Activated effector memory CD4-positive, alpha-beta T cell treated with Interleukin-2 at 50 U/mL for 16 hours (primary cell): ENCODE measurements at places on chromosomes 7 and 10.

DNA sequence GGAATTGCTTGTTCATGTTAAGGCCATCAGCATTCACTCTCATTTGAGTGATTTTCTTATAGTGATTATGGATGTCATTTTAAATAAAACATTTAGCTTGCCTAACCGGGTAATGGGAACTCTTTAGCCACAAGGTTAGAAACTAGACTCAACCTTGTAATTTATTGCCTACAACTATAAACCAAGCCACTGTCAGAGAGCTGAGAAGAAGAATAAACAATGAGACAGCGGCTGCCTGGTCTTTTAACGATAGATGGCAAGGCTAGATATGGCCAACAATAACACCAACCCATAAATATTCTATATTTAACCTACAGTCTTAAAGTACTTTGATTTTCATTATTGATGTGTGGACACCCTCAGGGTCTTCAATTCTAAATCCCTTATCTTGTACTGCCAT, 27.8 kb upstream of the INHBA start:
- no peak for DNase-seq

GRCh38 chr7:46720761-46721160, 799.7 kb upstream of the IGFBP3 start:
- no peak for DNase-seq

GRCh38 chr10:102761981-102762380, 18.2 kb downstream of the WBP1L start:
- no peak for DNase-seq

GRCh38 chr10:75295868-75296441, 60.2 kb upstream of the COMTD1 start:
- no peak for DNase-seq

GRCh38 chr7:101705331-101705730, 76.2 kb upstream of the MYL10 start:
- no peak for DNase-seq

- no peak for DNase-seq
Measured at GRCh38 chr10:36021096-36021495, 379.0 kb upstream of the FZD8 start.

GRCh38 chr7:135257-135653, 57.1 kb upstream of the FAM20C start:
- no peak for DNase-seq

GRCh38 chr7:138097064-138097741, 20.9 kb downstream of the AKR1D1 start:
- no peak for DNase-seq

DNA sequence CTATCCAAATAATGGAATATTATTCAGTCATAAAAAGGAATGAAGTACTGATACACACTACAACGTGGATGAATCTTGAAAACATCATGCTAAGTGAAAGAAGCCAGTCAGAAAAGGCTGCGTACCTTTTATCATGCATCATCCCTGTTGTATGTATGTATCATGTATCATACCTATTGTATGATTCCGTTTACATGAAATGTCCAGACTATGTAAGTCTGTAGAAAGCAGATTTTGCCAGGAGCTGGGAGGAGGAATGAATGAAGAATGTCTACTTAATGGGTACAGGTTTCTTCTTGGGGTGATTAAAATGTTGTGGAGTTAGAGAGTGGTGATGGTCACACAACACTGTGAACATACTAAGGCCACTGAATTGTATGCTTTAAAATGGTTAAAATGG, 135.9 kb upstream of the KLF14 start:
- no peak for DNase-seq

GRCh38 chr7:132243463-132243862, 332.8 kb downstream of the PLXNA4 start:
- DNase-seq: no peak

- no peak for DNase-seq
Measured at GRCh38 chr10:29692121-29692539, 57.4 kb upstream of the SVIL start.

- no peak for DNase-seq
Measured at GRCh38 chr7:149248777-149249176, 9.3 kb downstream of the ZNF212 start.

- peak; percentile 40 for DNase-seq
Measured at GRCh38 chr7:74656441-74656836, 1.1 kb upstream of the GTF2I start.

GRCh38 chr10:63133821-63134557, 861 bp downstream of the NRBF2 start:
- DNase-seq: no peak

GRCh38 chr7:155276800-155277375, 20.8 kb upstream of the INSIG1 start:
- no peak for DNase-seq

DNA sequence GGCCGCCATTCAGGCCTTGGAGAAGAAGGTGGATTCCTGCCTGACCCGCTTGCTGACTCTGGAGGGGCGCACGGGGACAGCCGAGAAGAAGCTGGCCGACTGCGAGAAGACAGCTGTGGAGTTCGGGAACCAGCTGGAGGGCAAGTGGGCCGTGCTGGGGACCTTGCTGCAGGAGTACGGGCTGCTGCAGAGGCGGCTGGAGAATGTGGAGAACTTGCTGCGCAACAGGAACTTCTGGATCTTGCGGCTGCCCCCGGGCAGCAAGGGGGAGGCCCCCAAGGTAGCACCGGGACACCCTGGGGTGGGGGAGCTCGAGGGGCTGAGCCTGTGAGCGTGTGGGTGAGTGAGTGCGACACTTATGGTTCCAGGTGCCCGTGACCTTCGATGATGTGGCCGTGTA, 4.5 kb downstream of the ZNF783 start:
- no peak for DNase-seq

- DNase-seq: no peak
Measured at GRCh38 chr10:128808921-128809440, 658.1 kb upstream of the MGMT start.

- no peak for DNase-seq
Measured at GRCh38 chr7:83850125-83850524, 201.2 kb upstream of the SEMA3E start.

DNA sequence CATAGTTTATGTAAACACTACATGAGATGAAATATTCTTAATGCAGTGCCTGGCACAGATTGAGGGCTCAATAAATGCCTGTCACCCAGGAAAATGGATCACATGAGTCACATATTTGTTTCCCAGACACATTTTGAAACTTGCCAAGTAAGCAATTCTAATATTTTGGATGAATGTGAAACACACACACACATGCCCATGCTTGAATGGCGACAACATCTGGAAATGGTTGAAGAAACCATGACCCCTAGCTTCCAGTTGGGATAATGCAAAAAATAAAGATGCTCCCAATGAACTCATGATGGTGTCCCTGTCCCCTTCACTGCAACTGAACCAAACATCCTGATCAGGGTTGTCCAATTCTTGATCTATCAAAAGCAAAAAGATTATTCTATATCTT, 797.3 kb downstream of the XPNPEP1 start:
- DNase-seq: no peak

DNA sequence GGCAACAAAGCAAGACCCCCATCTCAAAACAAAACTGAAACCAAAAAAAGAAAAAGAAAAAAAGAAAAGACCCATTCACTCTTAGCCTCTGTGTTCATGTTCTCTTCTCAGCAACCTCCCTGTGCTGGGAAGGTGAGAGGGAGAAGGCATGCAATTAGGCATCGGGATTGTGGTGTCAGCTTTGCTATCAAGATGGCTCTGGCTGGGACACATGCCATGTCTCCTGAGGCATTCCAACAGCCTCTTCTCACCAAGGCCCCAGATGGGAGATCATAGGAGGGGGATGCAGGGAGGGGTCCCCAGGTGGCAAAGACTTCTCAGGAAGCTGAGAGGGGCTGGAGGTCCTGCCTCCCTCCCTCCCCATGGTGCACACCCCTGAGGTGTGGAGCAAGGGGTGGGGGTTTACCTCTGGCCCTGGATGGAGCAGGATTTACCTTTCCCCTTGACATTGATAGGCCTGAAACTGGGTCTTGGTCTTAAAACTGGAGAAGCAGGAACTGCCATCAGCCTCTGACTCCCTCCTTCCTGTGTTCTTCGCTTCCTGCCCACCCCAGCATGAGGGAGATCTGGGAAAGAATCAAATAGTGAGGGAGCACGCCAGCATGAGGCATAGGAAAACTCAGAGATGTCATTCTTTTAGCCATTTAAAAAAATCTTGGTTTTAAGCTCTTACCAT, 96.2 kb upstream of the DUSP5 start:
- DNase-seq: no peak

DNA sequence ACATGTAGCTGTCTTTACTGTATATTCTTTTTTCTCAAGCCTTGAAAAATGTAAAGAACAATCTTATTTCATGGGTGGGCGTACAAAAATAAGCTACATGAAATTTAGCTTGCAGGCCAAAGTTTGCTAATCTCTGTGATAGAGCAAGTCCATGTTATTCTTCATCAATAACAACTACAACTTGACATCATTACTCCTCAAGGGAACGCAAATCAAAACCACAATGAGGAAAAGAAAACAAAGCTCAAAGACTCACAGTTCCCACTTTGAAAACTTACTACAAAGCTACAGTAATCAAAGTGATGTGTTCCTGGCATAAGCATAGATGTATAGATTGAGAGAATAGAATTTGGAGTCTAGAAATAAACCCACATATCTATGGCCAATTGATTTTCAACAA, 62.5 kb downstream of the GNA12 start:
- no peak for DNase-seq

GRCh38 chr7:157514746-157515145, 177.9 kb downstream of the DNAJB6 start:
- no peak for DNase-seq

DNA sequence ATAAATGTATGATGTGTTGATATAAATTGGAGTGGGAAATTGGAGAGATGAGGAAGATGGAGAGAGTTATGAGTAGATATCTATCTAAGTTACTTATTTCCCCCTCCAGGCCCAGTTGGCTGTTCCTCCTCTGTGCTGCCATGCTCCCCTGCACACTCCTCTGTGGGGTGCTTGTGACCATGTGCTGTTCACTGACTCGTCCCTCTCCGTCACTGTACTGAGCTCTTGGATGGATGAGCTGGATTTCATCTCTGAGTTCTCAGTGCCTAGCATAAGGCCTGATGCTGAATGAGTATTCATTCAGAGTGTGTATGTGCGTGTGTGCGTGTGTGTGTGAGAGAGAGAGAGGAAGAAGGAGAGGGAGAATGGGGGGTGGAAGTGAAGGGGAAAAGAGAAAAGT, 14.5 kb downstream of the OR9A2 start:
- DNase-seq: no peak

GRCh38 chr10:130443066-130443465, 306.9 kb downstream of the GLRX3 start:
- no peak for DNase-seq

DNA sequence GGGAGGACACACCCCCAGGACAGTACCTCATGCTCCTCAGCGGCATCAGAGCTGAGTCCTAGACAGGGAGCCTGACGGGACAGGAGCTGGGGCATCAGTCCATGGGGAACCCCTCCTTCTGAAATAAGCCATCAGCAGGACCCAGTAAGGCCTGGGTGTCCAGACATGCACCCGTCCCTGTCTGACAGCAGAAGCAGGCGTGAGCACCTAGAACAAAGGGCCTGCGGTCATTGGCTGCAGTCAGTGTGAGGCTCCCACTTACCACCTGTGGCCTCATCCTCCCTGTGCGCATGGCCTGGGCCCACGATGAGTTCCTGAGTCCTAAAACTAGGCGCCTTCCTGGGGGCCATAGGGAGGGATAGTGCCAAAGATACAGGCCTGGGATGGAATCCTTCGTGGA, 484.7 kb downstream of the PTPRN2 start:
- DNase-seq: no peak

DNA sequence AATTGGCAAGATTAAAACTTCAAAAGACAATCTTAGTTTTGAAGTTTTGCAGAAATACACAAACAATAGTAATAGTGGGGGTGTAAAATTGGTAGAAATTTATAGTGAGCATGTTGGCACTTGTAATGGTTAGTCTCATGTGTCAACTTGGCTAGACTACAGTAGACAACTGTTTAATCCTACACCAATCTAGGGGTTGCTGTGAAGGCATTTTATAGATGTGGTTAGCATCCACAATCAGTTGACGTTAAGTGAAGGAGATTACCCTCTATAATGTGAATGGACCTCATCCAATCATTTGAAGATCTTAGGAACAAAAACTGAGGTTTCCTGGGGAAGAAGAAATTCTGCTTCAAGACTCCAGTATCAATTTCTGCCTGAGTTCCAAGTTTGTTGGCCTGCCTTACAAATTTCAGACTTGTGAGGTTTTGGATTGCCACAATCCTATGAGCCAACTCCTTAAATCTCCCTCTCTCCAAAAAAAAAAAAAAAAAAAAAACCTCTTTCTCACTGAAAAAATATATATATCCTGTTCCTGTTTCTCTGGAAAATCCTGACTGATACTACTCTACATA, 531.6 kb upstream of the IGFBP3 start:
- DNase-seq: no peak

- no peak for DNase-seq
Measured at GRCh38 chr7:8442814-8443304, 9.4 kb downstream of the NXPH1 start.

- no peak for DNase-seq
Measured at GRCh38 chr10:92755725-92756124, 66.0 kb downstream of the HHEX start.
